ENCODE measurements at places on chromosomes 4 and X.
A peak's percentile ranks its signal among the peaks of the same experiment; 100 is the strongest.

DNA sequence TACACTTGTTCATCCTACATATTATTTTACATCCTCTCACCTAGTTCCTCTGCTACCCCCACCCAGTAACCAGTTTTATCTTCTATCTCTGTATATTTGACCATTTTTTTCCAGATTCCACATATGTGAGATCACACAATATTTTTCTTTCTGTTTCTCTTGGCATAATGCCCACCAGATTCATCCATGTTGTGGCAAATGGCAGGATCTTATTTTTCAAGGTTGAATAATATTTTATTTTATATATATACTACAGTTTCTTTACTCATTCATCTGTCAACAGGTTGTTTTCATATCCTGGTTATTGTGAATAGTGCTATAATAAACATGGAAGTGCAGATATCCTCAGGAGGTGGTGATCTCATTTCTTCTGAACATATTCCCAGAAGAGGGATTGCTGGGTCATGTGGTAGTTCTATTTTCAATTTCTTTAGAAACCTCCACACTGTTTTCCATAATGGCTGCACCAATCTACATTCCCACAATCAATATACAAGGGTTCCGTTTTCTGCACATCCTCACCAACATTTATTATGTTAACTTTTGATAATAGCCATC lies 48.2 kb downstream of the THAP9 start:
- no peak for DNase-seq

GRCh38 chrX:38806875-38807621 lies 5.8 kb downstream of the MID1IP1 start:
- DNase-seq: no peak

DNA sequence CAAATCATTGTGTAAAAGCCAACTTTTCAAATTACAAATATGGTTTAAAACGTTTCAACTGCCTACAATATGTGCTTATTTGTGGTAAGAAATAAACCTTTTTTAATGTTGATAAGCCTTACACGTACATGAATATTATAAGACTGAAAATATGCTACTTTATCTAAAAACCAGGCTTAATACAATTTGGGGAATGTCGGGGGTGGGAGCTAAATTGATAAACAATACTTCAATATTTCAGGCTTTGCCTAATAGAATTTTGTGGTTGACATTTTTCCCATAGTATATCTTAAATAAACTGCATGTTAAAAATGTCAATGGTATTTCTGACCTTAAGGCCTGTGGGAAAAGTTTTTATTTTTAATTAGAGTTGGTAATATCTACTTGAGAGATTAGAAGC lies 69.8 kb upstream of the SLIT2 start:
- DNase-seq: no peak

DNA sequence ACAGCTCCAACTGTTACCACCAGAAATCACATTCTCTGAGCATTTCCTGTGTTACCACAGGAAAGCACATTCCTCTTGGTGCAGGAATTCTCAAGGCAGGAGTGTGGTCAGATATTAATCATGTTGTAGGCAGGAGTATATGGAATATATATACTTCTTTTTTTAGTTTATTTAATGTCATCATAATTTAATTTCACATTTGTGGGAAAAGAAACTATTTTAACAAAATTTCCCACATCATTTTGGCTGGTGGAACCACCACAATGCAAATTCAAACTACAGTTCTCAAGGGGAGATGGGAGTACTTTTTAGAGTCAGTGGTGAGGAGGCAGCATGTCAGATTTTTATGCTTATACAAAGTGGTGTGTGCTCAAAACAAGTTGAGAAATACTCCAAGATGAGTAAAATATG lies 139.0 kb downstream of the ATP10D start:
- no peak for DNase-seq

DNA sequence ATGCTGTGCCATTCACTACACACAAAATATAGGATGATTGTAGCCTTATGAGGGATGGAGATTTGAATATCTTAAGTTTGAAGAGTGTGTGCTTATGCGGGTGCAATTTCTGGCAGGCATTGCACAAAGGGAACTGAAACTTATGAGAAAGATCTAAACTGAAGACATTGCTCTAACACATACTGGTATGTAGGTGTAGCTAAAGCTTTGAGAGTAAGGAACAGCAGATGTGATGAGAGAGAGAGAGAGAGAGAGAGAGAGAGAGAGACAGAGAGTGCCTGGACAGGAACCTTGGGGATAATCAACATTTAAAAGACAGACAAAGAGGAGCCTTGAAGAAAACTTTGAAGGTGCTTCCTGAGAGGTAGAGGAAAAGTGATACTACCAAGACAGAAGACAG lies 379.7 kb downstream of the SPRY1 start:
- no peak for DNase-seq

DNA sequence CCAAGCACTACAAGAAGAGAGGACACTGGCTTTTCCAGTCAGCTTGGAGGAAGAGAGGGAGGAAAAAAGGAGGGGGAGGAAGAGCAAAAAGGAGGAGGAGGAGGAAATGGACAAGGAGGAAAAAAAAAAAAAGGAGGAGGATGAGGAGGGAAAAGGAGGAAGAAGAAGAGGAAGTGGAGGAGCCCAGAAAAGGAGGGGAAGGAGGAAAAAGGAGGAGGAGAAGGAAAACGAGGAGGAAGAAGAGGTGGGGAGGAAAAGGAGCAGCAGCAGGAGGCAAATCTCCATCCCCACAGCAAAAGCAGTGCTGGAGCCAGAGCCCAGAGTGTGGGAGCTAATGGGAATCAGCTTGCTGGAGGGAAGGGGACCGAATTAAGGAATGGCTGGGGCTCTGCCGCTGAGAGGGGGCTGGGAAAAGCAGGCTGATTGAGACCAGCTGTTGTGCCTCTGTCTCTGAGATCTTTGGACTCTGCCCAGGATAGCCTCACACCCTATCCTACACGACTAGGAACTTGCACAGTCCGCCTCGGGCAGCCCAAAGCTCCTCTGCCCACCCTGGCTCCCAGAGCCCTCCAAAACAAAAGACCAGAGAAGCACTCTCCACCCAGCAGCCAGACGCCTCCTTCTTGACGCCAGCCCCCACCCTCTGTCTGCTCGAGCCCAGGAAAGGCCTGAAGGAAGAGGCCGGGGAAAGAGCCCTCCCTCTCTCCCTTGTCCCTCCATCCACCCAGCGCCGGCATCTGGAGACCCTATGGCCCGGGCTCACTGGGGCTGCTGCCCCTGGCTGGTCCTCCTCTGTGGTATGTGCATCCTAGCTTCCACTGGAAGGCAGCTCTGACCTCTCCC lies at the start of gene XPNPEP2:
Gene XPNPEP2, plus strand, starts transcription at position 514 of the 843 bp plus-strand sequence. Its CDS starts 235 bp downstream, at position 749.
- no peak for DNase-seq

DNA sequence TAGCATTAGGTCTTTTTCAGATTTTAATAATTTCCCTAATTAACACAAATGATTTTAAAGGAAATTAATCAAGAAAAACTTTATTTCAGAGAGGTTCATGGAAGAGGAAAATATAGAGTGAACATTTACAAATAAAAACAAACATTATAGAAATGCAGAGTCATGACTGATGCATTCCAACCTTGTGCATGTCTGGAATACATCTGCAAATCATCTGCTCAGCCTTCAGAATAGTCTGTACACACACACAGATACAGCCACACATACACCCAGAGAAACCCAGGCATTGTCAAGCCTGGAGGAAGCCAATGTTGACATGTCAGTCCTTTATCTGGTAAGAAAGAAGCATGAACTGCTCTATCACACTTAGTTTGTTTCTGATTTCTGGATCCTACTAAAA lies 61.3 kb upstream of the NFKB1 start:
- DNase-seq: no peak

DNA sequence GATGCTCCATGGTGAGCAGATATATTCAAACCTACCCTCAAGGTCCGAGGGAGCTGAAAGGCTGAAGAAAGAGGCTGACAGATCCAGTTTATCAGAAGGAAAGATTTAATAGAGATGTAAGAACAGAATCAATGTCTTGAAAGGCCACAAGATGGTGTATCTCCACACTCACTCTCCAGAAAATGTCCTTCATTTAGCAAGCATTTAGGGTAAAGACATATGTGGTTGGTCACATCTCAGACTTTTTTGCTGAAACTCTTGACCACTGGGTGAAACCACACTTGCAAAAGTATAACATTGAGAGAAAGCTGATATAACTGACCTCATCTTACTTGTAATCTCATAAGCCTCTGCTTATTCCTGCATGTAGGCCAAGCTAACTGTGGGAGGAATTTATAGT lies 745.8 kb upstream of the GALNTL6 start:
- no peak for DNase-seq

DNA sequence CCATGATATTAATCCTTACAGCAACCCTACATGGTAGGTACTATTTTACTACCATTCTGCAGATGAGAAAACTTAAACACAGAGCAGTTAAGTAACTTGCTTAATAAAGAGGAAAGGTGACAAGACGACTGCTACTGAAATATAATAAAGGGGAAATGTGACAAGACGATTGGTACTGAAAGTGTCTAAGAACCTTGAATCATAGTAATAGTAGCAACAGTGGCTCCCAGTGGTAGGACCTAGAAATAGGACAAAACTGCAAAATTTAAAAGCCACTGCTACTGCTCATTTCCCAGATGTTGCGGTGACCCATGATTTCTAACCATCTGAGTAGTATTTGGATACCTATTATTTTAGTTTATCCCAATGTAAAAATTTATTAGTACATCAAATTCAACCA lies 89.5 kb downstream of the TASL start:
- DNase-seq: no peak

DNA sequence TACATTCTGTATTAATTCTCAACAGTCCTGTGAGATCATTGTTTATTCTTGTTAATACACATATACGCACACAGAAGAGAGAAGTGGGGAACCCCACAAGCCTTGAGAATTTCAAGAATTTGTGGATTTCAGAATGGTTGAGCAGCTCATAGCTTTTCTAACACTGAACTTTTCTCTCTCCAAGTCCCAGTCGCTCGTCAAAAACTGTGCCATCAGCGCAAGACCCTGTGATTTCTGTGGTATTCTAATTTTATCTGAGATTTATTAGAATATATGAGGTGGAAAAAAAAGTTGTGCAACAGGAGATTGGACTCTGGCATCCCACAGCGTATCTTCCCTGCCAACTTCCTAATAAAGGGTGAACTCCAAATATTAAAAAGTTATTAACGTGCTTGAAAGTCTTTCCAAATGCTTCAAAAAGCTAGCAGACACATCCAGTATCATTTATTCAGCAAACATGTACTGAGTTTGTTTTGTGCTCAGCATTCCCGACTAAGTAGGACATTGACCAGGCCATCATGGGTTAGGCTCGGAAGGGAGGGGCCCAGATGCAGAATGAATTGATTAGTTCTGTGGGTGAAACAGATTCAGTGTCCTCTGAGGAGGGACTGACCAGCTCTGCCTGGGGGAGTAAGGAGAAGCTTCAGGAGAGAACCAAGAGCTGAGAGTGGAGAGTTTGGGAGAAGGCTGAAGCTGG lies 165.6 kb downstream of the CBR4 start:
- DNase-seq: no peak

DNA sequence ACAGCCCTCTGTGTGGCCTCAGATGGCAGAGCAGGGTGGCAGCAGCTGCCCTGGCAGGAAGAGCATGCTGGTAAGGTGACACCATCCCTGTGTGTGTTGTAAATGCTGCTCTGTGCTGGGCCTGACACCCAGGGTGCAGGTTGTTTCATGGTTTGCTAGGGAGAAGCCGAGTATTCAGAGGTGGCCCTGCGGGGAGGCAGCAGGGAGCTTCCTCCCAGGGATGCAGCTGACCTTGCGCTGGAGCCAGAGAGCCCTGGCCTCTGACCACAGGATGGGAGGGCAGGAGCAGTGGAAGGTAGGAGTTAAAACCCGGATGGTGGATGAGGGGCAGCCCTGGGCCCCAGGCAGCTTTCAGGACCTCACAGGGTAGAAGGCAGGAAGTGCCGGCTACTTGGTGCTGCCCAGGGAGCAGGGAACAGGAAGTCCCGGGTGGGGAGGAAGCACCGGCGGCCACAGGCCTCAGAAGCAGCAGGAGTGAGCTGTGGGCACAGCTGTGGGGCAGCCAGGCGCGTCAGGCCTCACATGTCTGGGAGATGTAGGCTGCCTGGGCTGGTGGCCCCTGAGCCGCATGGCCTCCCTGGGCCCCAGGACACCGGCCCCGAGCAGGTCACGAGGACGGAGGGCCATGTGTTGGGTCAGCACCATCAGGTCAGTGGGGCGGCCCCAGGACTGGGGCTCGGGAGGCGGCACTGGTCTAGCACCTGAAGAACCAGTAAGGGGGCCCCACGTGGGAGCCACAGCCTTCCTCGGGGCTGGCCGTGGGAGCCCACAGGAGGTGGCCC lies 19.1 kb downstream of the SH3BP2 start:
- DNase-seq: peak; percentile 67

DNA sequence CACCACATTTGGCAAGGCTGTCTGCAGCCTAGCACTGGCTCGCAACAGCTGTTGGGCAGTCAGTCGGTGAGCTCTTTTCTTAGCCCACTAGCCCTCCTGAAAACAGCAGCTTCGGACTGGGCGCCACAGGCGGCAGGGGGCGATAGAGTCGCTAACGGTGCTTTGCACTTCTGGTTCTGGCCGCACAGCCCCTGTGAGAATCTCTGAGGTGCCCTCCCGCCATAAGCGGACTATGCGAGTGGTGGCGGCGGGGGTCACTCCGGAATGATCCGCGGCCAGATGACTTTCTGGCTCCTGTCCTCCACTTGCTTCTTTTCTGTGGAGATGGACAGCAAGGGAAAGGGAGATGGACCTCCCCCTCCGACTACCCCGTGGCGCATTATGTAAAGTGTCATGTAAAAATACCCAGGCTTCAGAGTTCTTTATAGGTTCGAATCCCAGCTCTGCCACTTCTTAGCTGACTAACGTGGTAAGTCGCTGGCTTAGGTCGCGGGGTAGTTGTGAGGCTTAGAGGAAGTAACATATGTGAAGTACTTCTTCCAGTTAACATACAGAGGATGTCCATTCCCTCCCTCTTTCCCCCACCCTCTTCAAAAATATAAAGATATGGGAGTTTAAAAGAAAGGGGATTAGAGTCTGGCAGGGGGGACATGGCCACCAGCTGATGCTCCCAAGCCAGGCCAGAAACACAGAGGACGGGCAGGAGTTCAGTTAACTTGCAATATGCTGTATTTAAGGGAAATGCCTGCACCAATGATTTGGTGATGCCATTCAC lies 11.0 kb downstream of the ARHGAP36 start:
- DNase-seq: no peak

- no peak for DNase-seq
Measured at GRCh38 chrX:5791721-5792120, 436.9 kb downstream of the NLGN4X start.

- peak; percentile 26 for DNase-seq
Measured at GRCh38 chr4:38803833-38804653, 548 bp downstream of the TLR1 start.

DNA sequence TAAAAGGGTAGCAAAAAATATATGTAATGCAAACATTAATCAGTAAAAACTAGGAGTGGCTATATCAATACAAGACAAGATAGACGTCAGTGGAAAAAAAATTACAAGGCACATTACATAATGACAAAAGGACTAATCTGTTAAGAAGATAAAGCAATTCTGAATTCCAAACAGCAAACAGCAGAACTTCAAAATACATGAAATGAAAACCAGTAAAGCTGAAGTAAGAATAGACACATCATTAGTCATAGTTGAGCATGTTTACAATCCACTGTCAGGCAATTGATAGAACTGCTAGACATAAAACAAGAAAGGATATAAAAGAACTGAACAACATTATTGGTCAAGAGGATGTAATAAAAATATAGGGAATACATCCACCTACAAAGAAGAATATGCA lies 12.2 kb downstream of the SULT1B1 start:
- no peak for DNase-seq

- no peak for DNase-seq
Measured at GRCh38 chr4:55763996-55764395, 55.6 kb upstream of the EXOC1L start.

- no peak for DNase-seq
Measured at GRCh38 chr4:101711590-101712260, 78.8 kb upstream of the BANK1 start.
